CD4-positive, alpha-beta T cell (primary cell): ENCODE measurements at places on chromosomes 16 and 17.

DNA sequence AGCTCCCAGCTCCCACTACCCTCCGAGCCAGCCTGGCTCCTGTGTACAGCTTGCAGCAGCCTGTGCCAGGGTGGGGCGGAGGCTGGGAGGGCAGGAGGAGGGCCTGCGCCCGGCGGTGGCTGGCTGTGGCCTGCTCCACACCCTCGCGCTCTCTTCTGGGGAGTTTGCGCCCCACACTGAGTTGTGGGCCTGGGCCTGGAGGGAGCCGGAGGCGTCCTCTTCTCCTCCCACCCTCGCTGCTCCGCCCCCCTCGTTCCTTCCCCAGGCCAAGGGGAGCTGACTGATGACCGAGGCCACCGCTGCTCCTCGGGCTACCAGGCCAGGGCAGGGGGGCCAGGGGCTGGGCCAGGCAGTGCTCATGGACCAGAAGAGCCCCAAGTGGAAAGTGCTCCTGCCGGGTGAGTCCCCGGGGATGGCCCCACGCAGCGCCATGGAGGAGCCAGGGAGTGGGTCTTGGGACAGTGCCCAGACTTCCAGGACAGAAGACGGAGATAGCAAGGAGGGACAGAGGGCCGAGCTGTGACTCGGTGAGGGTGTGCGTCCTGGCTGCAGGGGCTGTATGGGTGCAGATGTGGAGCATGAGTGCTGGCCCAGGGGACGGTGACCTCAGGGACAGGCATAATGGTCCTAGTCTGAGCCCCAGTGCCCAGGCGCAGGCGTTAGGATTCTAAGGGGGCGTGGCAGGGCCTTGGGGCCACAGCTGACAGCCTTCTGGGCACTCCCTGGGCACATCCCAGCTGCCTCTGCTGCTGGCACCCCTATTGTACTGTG is 242.1 kb upstream of the GSE1 start:
- no peak for DNase-seq

DNA sequence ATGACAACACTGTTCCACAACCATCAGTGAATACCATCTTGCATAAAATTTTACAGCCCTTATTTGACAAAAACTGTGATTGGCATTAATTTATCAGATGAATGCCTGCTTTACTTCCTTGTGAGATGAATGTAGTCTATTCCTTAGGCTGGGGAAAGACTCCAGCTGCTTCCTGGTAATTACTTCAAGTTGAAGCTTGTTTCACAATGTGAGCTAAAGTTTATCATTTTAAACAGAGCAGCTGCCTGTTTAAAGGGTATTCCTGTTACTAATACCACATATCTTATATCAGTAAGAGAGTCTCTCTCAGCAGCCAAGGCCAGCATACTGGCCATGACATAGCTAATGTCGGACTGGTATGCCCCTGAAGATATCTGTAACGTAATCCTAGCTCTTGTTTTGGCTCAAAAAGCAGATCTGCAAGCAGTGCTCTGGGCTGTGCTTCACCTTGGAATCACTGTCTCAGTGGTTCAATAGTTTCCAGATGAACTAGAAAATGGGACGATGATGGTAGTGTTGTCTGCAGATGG is 13.2 kb upstream of the ARL2BP start:
- no peak for DNase-seq

GRCh38 chr16:20023190-20023589 is 50.5 kb downstream of the GPR139 start:
- no peak for DNase-seq

- no peak for DNase-seq
These were observed 33.4 kb downstream of the VAC14 start for GRCh38 chr16:70767377-70768202.

DNA sequence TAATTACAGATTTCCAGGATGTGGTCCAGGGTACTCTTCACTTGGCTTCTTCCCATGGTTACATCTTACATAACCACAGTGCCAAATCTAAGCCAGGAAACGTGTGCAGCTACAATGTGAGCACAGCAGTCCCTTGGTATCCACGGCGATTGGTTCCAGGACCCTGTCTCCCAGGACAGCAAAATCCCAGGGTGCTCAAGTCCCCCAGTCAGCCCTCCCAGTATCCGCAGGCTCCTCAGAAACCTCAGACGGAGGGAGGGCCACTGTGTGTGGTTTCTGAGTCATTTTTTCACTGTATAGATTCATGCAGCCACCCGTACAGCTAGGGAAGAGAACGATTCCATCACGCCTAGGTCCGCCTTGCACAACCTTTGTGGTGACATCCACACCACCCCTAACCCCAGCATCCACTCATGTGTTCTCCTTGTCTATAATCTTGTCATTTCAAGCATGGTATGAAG is 11.1 kb upstream of the ATP2C2 start:
- DNase-seq: no peak

DNA sequence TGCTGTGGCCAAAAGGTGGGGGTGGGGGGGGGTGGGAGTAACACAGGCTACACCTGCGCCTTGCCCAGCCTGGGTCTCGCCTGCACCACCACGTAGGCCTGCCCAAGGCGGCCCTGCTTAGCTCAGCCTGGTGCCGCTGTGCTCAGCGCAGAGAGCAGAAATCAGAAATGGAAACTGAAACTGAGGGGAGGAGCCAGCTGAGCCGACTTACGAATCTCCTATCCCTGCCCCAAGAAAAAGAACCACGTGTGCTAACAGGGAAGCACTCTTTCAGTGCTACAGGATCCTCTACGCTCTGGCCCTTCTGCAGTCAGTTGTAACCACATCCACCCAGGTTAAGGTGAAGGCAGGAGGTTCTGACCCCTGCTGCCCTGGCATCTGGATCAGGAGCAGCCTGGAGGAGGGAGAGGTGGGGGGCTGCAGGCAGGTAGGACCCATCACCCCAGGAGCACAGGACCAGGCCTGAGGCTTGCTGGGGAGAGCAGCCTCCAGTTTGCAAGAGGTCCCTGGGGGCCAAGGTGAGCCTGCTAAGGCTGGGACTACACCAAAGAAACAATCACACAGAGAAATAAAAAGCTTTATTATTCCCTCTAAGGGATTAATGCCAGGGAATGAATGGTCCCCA is at the start of gene DHX58:
Gene DHX58 (minus strand): TSS at position 163 of the 625 bp plus-strand sequence. CDS start 822 bp downstream, outside the sequence.
- peak; percentile 93 for DNase-seq

GRCh38 chr16:29204806-29205135 is 201.7 kb downstream of the NPIPB11 start:
- DNase-seq: no peak

GRCh38 chr17:41692722-41693521 is 4.2 kb downstream of the EIF1 start:
- DNase-seq: no peak

- no peak for DNase-seq
These were observed 33.0 kb upstream of the PMP22 start for GRCh38 chr17:15298176-15298575.

- DNase-seq: no peak
These were observed 65.0 kb upstream of the TBX2 start for GRCh38 chr17:61334673-61335072.

- DNase-seq: no peak
These were observed 45.5 kb downstream of the PEMT start for GRCh38 chr17:17545984-17546383.

- DNase-seq: no peak
These were observed 814 bp upstream of the RUNDC3A start for GRCh38 chr17:44307387-44308186.

- peak; percentile 51 for DNase-seq
These were observed 669 bp downstream of the RNF167 start for GRCh38 chr17:4940555-4941318.

GRCh38 chr16:8943966-8944759 is 19.5 kb downstream of the USP7 start:
- DNase-seq: no peak

DNA sequence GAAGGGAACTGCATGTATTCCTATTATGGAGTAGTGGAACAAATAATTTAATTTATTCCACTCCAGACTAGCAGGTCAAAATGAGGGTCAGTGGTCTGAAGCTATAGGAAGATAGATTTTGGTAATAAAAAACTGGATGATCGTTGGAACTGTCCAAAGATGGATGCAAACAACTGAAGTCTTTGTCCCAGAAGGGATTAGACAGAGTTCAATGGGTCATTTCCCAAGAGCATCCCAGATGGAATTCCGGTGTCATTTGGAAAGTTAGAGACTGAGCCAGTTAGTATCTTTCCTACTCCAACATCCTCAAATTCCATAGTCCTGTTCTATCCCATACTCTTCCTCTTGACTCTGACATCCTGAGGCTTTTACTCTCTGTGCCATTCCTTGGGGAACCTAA is 22.8 kb upstream of the TOX3 start:
- no peak for DNase-seq

- DNase-seq: no peak
These were observed 6.8 kb downstream of the MAP2K3 start for GRCh38 chr17:21291357-21291756.

DNA sequence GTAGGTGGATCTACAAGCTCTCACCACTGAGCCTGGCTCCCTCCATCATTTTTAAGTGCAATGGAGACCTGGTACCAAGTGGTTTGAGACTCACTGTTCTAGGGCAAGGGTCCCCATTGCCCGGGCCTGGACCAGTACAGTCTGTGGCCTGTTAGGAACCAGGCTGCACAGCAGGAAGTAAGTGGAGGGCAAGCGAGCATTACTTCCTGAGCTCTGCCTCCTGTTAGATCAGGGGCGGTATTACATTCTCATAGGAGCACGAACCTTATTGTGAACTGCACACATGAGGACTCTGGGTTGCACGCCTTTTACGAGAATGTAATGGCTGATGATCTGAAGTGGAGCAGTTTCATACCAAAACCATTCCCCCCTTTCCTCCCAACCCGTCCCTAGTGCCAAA is 6.8 kb upstream of the ZNF594 start:
- DNase-seq: no peak

GRCh38 chr17:50754521-50754920 is 12.8 kb downstream of the ANKRD40CL start:
- no peak for DNase-seq
